ENCODE measurements at places on chromosomes 3 and 15.

GRCh38 chr3:142270407-142270806 lies 45.0 kb upstream of the GK5 start:
- DNase-seq: peak; percentile 68

DNA sequence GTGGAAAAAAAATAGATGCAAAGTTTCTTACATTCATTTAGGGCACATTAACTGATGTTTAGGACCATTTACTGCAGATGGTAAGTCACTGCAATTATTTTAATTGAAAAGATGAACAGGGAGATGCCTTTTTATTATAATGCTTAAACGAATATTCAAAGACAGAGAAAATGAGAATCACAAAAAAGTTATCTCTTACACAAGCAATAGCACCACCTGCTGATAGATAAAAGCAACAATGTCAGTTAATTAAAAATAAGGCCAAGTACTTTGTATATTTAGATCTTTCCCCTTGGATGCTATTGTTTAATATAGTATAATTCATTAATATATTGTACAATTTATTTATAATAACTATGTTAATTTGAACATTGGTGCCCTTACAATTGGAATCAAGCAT lies 55.9 kb downstream of the IFT80 start:
- DNase-seq: peak; percentile 35

GRCh38 chr3:48475188-48475587 lies 28.7 kb downstream of the ATRIP start:
- DNase-seq: no peak

DNA sequence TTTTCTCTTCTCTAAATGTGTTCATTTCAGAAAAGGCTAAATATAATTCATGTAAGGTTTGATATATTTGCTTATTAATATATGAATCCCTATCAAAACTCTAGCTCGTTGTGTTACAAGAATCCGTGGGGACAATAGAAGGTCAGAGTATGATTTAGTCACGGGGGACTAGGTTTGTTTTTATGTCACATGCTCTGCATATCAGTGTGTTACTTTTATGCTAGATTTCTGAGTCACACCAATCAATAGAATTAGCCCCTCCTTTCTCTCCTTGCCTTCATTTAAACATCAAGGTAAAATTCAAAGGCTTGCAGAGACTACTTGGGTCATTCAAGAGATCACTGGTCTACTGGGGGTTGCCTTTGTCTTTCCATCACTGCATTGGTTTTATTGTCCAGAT lies 636.1 kb downstream of the NR2F2 start:
- DNase-seq: no peak
